ENCODE measurements at places on chromosomes 5 and 9.

GRCh38 chr5:144332265-144332664, 161.6 kb downstream of the KCTD16 start:
- DNase-seq, result no peak

- DNase-seq, result no peak
Observed at GRCh38 chr9:5611321-5612184, 17.4 kb upstream of the RIC1 start.

DNA sequence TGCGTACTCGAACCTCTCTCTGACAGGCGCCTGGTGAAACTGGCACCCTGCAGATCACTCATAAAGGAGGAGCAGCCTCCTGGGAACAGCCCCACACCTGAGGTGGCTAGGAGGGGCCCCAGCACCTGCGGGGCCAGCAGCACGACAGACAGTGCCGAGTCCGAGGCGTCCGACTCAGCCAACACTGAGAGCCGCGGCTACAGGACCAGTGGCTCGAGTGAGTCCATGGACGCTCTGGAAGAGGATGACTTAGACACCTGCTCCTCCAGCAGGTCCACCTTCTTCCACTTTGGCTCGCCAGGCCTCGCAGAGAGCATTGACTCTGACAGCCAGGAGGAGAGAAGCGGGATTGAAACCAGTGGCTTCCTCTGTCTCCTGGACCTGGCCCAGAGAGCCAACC, 13.5 kb upstream of the TRMT10B start:
- no peak for DNase-seq

- DNase-seq, result no peak
Observed at GRCh38 chr5:120270498-120270897, 193.6 kb upstream of the PRR16 start.

- DNase-seq, result peak; percentile 70
Observed at GRCh38 chr5:172173564-172174153, 14.4 kb downstream of the STK10 start.

GRCh38 chr9:89820337-89820736, 215.5 kb downstream of the GADD45G start:
- no peak for DNase-seq

Data from T-helper 22 cell (primary cell).